Activated CD4-positive, alpha-beta T cell treated with anti-CD3 and anti-CD28 coated beads for 1 hour (primary cell): ENCODE measurements at places on chromosomes 6 and 20.

DNA sequence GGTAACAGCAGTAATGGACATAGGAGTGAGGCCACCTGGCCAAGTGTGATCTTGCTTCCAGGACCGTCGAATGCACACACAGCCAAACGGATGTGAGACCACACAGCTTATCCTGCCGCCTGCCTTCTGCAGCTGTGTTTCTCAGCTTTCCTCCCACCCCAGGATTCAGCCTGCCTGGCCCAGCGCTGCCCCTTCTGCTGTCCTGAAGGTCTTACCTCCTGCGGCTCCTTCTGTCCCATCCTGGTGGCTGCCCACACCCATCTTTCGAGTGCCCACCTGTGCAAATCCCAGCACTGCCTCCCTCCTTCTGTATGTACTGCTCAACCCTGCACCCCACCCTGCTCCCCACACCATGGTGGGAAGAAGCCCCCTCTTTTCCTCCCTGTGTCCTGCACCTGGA is 49.4 kb upstream of the DACT2 start:
- no peak for DNase-seq

DNA sequence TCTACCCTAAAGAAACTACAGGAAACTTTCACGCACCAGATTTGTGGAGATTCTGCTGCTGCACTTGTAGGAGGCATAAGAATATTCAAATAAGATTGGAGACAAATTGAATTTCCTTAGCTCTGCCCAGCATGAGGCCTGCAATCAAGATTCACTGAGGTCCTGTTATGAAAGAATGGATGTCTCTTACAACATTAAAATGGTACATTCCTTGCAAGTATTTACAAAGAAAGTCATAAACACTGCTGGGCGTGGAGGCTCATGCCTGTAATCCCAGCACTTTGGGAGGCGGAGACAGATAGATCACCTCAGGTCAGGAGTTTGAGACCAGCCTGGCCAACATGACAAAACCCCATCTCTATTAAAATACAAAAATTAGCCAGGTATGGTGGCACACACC is 74.0 kb upstream of the MAP3K4 start:
- DNase-seq, result no peak

DNA sequence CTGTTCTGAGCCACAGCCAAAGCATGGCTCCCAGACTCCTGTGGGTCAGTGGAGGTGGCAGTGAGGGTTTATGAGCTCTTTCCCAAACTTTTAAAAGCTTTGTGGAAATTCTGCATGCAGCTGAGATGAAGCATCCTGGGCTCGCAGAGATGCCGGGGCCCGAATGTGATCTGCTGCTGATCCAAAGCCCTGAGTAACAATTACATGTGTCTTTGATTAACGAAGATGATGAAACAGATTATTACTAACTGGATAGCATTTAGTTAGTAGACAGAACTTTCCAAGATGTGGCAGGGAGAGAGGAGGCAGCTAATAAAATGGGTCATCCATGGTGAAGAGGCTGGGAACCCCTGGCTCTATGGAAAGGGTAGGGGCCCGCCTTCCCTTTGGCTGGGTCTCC is 43.9 kb upstream of the MDFI start:
- DNase-seq, result no peak

DNA sequence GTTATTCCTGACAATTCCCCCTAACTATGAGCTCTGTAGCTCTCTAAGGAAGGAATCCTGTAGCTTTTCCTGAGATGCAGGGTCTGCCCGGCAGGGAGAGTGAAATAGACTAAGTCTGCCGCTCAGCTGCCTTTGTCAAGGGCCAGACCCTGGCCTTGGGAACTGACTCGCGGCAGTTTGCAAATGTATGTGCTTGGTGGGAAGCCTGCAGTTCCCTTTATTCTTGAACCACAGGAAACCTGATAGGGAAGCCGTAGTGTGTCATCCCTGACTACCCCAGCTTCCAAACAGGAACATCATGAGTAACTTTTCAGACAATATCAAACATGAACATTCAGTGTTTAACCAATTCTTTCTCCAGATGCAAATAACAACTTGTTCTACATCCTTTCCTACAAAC is 78.7 kb upstream of the IFNGR1 start:
- DNase-seq, result no peak

DNA sequence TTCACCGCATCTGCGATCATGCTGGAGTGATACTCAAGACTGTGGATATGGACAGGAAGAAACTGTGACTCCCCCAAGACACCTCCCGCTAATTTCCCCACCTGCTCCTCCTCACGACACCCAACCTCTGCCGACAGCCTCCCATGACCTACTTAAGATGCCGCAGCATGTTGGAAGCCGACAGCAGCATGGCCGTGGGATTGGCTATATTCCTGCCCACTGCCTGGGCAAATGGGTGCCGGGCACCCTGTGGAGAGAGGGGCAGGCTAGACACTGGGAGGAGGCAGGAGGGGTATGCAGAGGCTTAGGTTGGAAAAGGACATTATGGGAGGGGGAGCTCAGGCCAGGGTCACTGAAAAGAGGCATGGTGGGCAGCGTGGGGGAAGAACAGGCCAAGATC is 4.5 kb downstream of the IDH3B start:
- DNase-seq, result no peak

DNA sequence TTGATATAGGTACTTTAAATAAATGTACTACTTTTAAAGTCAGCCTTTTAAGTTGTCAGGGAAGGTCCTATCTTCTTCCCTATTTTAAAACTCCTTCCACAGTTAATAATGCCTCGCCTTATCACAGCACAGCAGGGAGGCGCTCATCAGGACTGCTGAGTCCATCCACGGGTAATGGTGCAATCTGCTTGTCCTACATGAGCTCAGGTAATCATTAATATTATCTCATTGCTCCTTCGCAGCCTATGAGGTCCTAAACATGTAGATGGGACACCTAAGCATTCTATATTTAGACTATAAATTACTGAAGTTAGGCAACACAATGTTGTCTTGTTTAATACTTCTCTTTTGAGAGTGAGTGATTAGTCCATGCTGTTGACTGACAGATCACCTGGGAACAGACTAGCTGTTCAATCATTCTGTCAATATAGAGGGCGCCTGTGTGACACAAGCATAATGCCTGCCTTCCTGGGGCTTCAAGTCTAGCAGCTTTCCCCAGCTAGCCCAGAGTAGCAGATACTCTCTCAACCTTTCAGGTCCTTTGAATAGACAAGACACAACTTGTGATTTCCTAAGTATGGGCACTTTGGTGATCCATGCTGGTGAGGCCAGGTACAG is 91.0 kb downstream of the FYN start:
- no peak for DNase-seq

- DNase-seq, result no peak
Measured at GRCh38 chr6:55696501-55696900, 117.5 kb upstream of the HMGCLL1 start.

DNA sequence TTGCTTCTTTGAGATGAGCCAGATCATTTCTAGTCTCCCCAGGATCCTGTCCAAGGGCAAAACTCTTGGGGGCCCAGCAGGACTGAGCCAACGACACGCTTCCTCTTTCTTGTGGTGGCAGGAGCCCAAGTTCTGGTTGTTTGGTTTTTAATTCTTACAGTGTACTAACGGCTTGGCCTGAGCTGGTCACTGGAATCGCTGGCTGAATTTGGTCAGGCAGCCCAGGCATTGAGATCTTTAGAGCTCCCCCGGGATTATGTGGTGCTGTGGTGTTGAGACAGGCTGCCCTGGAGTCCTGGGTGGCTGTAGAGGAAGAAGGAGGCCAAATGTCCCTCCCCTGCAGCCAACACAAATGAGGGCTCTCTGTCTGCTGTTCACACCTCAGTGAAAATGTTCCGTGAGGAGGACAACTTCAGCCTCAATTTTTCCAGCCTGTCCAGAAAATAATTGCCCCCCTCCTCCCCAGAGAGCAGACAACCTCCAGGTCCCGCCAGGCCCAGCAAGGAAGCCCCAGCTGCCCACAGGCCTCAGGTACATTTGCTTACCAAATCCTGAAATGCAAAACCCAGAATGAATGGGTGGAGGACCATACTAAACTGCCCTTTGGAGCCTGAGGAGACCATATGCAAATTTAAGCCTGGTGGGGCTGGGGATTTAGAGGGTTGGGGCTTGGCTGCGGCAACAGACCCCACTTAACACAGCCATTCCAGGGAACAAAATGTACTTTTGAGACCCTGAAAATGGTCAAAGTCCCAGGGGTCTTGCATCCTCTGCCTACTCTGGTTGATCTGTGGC is 23.6 kb downstream of the BNIP5 start:
- DNase-seq, result no peak

DNA sequence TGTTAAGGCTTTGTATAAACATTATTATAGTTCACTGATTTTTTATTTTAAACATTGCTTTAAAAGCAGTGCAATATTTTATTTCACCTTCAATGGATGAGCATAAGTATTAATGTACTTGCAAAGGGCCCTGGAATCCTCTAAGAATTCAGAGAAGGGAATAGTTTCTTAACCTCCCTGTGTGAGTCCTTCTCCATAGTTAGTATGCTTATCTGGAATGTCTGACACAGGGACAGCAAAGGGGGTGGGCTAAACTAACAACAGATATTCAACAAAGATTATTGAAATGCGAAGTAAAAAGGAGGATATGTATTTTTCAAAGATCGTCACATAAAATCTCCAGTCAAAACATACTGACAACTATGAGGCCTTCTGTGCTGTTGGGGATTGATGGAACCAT is 300.4 kb downstream of the CENPW start:
- DNase-seq, result no peak

DNA sequence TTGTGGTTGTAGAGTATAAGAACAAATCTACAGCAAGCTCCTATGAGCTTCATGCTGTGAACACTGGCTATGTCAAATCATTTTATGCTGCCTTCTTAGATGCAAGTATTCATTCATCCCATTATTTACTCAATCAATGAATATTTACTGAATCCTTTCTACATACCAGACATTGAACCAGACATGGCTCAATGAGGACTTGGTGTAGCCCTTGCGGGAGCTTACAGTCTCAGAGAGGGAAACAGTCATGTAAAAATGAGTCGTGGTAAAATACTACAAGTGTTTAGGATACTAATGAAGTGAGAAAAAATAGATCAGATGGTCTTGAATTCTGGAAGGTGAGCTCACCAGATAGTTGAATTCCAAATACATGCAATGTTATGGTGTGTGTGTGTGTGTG is 44.8 kb upstream of the ENPP1 start:
- no peak for DNase-seq

DNA sequence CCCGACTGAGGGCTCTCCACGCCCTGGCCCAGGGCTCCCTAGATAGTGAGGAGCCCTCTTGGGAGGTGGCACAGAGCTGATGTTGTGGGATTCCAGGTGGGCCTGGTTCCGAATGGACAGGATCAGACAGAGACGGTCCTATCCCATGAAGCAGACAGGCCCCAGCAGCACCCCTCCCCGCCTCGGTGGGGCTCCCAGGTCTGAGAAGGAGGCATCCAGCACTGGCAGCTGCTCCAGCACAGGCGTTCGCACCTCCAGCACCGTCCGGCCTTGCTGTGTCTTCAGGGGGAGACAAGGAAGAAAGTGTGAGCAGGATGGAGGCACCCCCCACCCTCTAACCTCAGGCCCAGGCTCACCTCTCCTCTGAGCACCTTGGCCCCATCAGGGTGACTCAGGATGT is 28.7 kb downstream of the COL11A2 start:
- DNase-seq, result no peak

- DNase-seq, result no peak
Measured at GRCh38 chr20:13772529-13772928, 12.2 kb downstream of the ESF1 start.

GRCh38 chr20:49661560-49662329 is 51.9 kb downstream of the B4GALT5 start:
- DNase-seq, result no peak

DNA sequence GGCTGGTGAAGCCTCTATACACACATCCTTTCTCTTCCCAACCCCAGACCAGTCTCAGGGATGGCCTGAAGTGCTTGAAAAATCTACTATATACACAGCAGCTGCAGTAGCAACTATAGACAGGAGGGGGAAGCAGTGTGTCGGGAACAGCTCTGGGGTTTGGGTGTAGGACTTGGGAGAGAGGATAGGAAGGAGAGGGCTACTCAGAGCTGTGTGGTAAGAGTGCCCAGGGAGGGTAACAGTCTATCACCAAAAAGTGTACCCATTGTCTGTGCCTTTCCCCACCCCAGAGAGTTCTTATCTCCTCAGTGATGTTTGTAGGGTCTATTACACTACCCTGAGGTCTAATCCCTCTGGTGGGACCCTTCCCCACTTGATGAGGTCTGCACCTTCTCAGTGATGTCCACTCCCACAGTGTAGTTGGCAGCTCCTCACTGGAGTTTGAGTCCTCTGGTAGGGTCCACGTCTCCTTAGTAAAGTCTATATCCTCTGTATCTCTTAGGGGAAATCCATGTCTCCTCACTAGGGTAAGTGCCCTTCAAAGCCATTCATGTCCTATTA is 1.5 kb upstream of the GGT7 start:
- no peak for DNase-seq

DNA sequence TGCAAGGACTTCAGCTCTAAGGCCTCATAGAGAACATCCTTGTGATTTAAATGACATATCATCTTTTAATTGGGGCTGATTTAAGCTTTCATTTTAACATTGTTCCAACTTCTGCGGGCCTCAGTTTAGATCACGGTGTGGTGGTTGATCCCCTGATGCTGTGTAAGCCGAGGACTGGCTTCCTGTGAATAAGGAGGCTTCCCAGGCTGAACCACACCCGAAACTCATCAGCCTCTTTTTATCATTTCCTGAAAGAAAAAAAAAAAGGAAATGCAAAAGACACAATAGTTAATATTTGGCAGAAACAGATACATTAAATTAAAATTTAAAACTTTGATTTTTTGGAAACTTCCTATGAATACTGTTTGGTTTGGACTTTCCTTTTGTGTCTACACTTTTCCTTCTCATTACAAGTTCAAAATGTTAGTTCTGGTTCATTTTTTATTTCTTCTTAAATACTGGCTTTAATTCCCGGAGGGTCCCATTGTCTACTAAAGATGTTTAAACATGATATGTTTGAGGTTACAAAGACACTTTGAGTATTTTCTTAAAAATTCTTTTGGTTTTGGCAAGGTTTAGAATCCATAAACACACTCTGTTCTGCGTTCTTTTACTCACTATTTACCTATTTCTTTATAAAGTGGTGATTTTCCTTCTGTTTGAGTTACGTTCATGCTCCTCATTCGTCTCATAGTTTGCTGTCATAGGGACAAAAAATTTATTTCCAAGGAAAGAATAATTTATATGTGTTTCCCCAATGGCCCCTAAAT is 230.0 kb upstream of the SULF2 start:
- DNase-seq, result no peak

- DNase-seq, result no peak
Measured at GRCh38 chr6:42774201-42774600, 7.7 kb upstream of the BICRAL start.

DNA sequence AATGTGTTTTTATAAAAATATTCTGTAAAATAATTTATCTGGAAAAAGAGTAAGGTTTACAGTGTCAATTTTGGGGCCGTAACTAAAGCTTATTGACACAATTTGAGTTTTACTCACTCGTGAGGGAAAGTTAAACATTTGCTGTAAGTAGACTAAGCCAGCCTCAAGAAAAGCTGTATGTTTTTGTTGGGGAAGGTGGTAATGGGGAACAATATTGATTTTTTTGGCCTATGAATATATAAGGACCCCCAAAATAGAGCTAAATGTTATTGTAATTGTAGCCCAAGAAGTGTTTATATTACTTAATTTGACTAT is 1.4 kb downstream of the SENP6 start:
- no peak for DNase-seq
